Hematopoietic multipotent progenitor cell treated with erythropoietin and hydrocortisone succinate and interleukin-3 and kit ligand, for 17 days (in vitro differentiated cells): ENCODE measurements at places on chromosomes 6 and 20.

DNA sequence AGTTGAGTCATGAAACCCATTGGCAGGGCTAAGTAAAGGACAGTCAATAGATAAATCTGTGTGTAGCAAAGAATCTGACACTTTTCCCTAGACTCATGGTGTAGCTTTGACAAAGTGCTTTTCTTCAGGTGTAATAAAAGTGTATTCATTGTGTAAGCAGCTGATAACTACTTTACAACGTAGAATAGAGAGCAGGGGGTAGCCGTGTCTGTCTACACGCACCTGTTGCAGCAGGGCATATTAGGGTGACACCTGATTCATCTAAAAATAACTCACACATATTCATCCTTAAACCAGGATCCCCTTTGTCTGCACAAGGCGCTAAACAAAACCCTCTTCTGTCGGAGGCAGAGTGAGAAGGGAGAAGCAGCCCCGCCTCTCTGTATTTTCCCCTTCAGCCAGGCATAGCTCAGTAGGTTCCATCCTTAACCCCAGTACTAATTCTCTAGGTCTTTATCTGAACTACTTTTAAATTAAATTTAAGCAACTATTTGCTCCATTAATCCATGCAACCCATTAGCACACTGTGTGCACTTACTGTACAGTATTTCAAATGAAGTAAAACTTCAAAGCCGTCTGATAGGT is 306.7 kb upstream of the SASH1 start:
- no peak for DNase-seq

GRCh38 chr6:108766886-108767285 is 81.3 kb upstream of the ARMC2 start:
- DNase-seq, result no peak

DNA sequence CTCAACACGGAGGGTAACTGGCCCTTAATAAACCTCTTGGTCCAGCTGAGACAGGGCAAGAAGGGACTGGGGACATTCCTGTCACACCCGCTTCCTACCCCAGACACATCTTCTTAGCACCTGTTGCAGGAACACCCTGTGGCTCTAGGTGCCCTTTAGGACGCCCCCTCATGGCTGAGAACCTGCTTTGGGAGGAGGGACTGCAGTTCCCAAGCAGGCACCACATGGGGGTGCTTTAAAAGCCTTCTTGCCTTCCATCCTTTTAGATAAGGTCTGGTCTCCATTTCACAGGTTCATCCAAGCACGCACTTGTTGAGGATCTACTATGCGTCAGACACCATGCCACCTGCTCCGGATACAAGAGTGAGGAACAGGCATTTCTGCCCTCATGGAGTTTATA is 26.6 kb downstream of the NSFL1C start:
- peak; percentile 10 for DNase-seq

DNA sequence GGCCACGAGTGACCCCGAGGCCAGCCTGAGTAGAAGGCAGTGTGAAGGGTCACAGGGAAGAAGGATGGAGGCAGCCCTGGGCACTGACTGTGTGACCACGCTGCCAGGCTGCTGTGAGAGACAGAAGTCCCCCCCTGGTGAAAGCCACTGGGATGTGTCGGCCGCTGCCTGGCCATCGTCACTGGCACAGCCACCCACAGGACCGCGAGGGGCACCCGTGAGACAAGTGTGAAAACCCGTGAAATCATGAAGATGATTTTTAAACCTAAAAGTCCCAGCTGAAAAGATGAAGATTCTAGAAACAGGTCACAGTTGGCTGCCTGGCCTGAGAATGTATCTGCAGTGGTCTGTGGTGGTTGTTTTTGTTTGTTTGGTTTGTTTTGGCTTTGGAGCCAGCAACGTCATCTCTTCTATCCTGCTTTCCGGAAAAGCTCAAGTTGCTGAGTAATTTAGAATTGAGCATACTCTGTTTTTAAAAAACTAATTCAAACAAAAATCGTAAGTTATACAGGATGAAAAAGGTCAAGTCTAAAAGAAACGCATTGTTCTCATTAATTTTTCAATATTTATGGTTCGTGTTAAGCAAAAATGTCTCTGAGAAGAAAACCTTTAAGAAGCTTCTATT is 94.7 kb downstream of the HUS1B start:
- no peak for DNase-seq

GRCh38 chr20:34531608-34532265 is 15.5 kb downstream of the DYNLRB1 start:
- DNase-seq, result no peak

- no peak for DNase-seq
Measured at GRCh38 chr20:3847429-3847940, 851 bp downstream of the MAVS start.

- DNase-seq, result no peak
Measured at GRCh38 chr6:44084231-44085014, 42.8 kb downstream of the MRPL14 start.

GRCh38 chr6:42125231-42125630 is 17.2 kb downstream of the C6orf132 start:
- no peak for DNase-seq

DNA sequence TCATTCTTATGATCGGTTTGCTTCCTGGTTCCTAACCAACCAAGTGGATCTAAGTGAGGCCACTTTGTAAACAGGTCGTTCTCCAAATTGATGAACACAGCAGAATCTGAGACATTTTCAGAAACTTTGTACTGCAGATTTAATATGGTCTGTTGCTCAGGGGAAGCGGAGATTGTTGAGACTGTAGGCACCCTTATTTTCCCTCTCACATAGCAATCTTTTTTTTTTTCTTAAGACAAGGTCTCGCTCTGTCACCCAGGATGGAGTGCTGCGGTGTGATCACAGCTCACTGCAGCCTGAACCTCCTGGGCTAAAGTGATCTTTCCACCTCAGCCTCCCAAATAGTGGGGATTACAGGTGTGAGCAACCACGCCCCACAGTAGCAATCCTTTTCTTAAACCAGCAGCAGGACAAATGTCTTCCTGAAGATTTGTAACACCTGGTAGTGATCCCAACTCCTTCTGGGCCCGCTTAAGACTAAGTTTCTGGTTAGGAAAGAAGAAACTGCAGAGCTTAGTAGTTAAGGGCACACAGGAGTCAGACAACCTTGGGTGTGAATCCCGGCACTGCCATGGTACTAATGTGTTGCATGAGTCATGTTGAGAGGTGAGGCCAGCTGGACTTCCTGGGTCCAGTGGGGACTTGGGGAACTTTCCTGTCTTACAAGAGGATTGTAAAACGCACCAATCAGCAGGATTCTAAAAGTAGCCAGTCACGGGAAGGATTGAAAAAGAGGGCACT is 48.4 kb upstream of the EZR start:
- no peak for DNase-seq

GRCh38 chr20:59295531-59295930 is 4.9 kb upstream of the EDN3 start:
- DNase-seq, result no peak

- DNase-seq, result no peak
Measured at GRCh38 chr6:90177544-90178383, 118.9 kb downstream of the BACH2 start.

DNA sequence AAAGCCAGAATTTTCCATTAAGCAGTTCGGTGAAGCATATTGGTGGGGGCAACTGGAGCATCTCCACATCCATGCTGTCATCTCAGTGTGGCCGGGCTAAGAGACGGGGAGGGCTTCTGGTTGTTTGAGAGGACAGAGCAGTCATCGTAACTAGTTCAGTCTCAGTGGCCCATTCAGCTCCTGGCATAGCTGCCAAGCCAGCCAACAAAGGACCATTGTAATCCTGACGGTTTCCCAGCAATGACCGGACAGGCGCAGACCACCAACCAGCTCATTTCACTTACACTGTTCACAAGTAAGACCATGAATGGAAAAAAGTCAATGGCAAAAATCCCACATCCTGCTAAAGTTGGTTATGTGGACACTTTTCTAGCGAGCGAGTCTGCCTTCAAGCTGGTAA is 14.9 kb upstream of the HDDC2 start:
- DNase-seq, result no peak

DNA sequence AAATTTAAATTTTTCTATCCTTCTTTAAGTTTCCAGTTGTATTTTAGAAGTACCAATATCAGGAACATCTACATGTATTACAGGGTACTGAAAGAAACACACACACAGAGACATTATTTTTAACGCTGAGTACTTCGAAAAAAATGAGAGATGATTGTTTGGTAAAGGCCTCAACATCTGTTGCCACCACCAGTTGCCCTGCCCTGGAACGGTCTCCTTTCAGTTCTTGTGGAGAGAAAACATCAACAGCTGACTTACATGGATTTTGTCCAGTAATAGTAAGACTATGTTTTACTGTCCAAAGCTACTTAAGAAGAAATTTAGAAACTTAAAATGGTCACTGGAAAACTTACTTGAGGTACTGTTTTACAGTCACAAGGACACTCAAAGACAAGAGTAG is 16.7 kb downstream of the HMGCLL1 start:
- no peak for DNase-seq
